CD4-positive, alpha-beta T cell (primary cell): ENCODE measurements at places on chromosomes 6 and 20.

- no peak for DNase-seq
Measured at GRCh38 chr6:154297721-154298120, 58.9 kb downstream of the IPCEF1 start.

DNA sequence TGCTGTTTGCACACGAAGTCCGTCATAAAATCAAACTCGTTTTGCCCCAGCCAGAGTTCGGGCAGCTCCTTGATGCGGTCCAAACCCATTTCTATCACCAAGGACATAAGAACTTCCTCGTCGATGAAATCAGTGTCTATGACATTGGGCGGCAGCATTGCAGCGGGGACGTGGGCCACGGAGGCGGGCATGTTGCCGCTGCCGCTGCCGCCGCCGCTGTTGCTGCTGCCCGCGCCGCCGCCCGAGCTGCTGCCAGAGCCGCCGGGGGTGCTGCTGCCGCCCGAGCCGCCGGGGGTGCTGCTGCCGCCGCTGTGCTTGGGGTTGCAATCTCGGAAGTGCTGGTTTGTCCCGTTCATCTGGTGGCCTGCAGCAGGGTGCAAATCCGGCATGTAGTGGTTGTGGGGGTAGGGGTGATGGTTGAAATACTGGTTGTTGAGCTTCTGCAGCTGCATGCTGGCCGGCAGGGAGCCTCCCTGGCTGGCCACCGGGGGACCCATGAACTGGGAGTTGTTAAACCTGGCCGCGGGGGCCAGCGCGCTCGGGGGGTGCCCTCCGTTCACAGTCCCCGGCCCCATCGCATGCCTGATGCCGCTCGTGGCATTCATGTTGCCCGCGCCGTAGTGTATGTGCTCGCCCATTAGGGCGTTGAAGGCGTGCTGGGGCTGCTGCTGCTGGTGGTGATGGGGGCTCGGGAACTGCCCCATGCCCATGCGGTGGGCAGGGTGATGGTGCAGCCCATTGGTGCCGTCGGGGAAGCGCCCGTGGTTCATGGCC, 1.1 kb downstream of the CITED2 start:
- DNase-seq: peak; percentile 65

GRCh38 chr20:32019156-32019510, 8.9 kb downstream of the CCM2L start:
- no peak for DNase-seq

GRCh38 chr6:143561105-143561704, 49.7 kb upstream of the FUCA2 start:
- no peak for DNase-seq

GRCh38 chr20:37364927-37365272, 19.0 kb downstream of the SRC start:
- DNase-seq: no peak

DNA sequence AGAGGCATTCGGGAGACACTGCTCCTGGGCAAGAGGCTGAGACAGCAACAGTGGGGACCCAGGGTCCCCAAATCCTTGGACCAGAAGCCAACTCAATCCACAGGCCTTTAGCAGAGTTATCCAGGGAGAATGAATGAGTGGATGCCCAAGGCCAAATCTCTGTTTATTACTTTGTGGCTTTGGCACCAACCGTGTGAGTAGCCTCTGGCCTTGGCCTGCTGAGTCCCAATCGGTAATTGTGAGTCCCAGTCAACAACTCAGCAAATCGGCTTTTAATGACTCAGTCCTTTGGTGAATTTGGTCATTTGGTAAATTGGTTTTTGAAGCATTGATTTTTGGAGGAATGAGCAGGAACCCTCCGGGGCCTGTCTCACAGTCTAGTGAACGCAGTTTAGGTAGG, 29.1 kb upstream of the ECI2 start:
- no peak for DNase-seq

DNA sequence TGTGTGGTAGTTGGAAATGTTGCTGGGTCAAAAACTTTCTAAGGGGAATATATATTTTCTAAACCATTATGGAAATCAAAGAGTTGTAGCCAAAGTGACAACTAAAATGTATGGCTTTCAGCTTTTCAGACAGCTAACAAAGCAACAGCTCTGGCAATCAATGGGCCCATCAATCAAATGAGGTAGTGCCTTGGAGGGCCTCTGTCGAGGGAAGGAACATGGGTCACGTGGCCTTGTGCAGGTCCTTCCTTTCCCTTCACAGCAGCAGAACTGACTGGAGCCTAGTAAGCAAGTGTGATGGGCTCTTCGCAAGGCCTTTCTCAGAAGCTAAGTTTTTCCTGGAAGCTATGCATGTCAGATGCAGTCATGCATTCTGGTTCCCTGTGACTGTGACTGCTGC, 17.9 kb downstream of the FAXC start:
- DNase-seq: no peak

DNA sequence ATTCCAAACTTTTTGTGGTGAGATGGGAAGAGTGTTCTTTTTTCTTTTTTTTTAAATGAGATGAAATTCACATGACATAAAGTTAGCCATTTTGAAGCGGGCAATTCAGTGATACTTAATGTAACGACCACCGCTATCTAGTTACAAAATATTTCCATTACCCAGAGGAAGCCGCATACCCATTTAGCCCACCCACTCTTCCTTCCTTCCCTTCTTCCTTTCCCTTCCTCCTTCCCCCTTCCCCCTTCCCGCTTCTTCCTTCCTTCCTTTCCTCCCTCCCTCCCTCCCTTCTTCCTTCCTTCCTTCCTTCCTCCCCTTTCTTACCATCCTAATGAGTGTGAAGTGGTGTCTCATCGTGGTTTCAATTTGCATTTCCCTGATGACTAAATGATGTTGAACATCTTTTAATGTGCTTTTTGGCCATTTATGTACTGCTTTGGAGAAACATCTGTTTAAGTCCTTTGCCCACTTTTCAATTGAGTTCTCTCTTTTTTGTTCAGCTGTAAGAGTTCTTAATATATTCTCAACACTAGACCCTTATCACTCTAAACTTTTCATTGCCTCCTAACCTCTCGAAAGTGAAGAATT, 371.1 kb downstream of the FARS2 start:
- no peak for DNase-seq

DNA sequence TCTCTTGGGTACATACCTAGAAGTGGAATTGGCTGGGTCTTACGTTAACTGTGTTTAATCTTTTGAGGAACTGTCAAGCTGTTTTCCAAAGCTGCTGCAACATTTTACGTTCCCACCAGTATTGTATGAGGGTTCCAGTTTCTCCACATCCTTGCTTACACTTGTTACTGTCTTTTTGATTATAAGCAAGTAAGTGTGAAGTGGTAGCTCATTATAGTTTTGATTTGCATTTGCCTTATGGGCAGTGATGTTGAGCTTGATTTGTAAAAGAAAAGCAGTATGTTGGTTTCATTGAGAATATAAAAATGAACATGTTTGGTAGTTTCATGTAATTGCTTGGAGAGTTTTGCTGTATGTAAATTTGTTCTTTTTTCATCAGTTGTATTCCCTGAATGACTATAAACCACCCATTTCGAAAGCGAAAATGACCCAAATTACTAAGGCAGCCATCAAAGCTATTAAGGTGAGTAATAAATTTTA, 40.4 kb downstream of the SCAF8 start:
- DNase-seq: no peak

GRCh38 chr20:23094213-23094896, 8.2 kb upstream of the CD93 start:
- no peak for DNase-seq

- DNase-seq: no peak
Measured at GRCh38 chr20:17875106-17875980, 93.3 kb downstream of the SNX5 start.

- no peak for DNase-seq
Measured at GRCh38 chr6:11277275-11278206, 45.1 kb upstream of the NEDD9 start.

DNA sequence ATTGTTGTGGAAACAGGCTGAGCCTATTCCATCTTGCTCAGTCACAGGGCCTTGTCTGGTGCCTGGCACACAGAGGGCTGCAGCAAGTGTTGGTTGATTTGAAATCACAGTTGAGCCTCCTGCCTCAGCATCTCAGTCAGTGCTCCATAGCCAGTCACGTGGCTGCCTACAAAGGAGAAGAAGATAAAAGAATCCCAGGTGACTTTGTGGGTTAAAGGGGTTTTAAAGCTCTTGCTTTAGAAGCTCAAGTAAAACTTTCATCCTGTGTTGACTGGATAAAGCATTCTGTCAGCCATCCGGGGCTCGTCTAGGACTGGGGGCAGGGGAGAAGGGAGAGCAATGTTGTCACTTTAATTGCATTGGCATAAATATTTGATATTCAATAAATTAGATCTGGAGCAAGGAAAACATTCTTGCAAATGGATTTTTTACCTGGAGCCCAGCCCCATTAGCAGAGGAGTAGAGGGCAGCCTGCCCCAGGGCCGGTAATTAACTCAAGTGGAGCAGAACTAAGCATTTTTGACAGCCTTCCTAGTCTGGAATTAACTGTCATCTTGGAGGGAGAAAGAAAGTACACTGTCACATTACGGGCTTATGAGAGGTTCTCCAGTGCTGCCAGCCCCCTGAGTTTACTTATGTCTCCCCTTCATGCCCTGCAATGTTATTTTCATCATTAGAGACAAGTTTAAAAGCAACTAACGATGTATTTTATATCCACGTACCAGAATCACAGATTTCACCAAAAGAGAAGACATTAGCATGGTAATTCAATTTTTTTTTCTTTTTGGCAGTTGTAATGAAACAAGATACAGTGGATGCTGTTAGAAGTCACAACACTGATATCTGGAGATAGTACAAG, 71.7 kb upstream of the GTSF1L start:
- no peak for DNase-seq

GRCh38 chr6:101397199-101397598, 3.7 kb downstream of the GRIK2 start:
- no peak for DNase-seq

GRCh38 chr6:3825331-3825831, 23.8 kb upstream of the FAM50B start:
- DNase-seq: no peak

- no peak for DNase-seq
Measured at GRCh38 chr20:48164566-48165400, 379.5 kb upstream of the SULF2 start.

GRCh38 chr6:46989398-46989797, 52.7 kb downstream of the ADGRF1 start:
- DNase-seq: no peak

DNA sequence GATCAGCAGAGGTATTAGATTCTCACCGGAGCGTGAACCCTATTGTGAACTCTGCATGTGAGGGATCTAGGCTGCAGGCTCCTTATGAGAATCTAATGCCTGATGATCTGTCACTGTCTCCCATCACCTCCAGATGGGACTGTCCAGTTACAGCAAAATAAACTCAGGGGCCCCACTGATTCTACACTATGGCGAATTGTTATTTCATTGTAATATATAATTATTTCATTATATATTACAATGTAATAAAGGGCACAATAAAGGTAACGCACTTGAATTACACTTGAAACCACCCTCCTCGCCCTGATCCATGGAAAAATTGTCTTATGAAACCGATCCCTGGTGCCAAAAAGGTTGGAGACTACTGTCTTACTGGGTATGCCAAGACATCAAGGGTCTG, 18.6 kb downstream of the PRKN start:
- DNase-seq: no peak

DNA sequence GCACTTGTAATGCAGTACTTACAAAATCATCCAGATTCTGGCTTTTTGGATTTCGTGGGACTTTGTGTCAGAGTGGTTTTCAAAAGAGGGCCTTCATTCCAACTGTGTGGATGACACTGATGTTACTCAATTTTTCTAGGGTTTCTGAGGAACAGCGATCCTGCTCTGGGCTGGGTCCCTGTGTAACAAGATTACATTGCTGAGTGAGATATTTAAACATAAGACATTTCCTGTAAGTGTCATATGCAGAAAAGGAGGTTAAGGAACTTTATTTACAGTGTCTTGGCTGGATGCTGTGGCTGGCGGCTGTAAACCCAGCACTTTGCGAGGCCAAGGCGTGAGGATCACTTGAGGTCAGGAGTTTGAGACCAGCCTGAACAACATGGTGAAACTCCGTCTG, 6.7 kb downstream of the ZFAND3 start:
- no peak for DNase-seq

DNA sequence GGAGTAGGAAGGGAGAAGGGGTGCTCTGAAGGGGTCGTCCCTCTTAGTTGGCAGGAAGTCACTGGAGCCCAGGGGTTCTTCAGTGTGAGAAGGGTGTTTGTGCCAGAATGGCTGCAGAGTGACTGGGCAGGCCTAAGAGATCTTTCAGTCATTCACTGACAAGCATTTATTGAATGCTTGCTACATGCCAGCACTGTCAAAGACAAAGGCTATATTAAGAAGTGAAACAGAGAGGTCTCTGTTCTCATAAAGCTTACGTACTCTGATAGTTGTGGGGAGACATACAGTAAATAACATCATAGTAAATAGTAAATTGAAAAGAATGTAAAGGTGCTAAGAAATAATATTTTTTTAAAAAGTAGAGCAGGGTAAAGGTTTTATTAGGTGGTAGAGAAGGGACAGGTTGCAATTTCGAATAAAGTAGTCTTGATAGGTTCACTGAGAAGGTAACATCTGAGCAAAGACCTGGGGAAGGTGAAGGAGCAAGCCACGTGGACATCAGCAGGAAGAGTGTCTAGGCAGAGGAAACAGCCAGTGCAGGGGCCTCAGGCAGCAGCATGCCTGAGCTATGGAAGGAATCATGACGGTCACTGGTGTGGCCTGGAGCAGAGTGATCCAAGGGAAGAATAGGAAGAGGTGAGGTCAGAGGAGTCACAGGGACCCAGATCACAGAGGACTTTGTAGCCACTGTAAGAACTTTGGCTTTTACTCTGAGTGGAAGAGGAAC, 36.3 kb upstream of the RNF8 start:
- DNase-seq: no peak

GRCh38 chr20:10639737-10640556, 33.9 kb downstream of the JAG1 start:
- no peak for DNase-seq

DNA sequence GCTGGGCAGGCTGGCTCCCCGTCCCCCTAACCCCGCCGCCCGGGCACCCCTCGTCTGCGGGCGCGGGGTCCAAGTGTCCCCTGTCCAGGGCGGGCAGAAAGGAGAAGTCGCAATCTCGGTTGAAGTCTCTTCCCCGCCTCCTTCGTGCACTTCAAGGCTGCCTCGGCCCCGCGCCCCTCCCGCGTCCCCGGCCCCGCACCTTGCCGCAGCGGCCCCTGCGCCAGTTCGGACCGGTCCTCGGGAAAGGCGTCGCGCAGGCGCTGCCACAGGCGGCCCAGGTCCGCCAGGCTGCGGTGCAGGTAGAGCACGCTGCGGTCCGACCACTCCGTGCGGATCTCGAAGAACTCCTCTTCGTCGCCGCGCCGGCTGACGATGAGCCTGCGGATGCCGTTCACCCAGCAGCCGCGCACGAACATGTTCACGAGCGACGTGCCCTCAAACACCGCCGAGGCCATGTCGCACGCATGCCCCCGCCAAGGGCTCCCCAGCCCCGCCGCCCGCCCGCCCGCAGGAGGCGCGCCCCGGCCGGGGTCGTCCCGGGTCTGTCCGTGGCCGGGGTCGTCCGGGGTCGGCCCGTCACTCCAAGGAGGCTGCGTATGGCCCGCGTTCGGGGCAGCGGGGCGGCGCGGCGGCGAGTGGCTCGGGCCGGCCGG, at the start of gene PXDC1:
TSS of gene PXDC1 (minus strand) at position 637 of the 653 bp plus-strand sequence. CDS start at position 455, 182 bp downstream.
- DNase-seq: peak; percentile 68

GRCh38 chr6:169070506-169071176, 183.0 kb downstream of the THBS2 start:
- no peak for DNase-seq
